ENCODE measurements at places on chromosomes 3 and 15.

DNA sequence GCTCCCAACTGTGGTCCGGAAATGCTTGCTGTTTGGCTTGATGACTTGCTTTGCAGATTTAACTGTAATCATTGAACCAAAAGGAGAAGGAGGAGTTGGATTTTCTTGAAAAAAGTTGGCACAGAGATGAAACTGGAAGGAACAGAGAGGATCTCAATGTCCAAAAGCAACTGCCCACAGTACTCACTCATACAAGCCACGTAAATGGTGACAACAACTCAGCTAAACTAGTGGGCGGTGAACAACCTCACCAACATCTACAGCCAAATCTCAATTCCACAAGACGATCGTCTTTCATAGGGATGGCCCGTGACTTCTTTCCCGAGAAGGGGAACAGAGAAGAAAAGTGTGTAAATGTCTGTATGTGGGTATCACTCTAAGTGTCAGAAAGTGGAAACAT is 48.1 kb downstream of the MYO5C start:
- DNase-seq: no peak

DNA sequence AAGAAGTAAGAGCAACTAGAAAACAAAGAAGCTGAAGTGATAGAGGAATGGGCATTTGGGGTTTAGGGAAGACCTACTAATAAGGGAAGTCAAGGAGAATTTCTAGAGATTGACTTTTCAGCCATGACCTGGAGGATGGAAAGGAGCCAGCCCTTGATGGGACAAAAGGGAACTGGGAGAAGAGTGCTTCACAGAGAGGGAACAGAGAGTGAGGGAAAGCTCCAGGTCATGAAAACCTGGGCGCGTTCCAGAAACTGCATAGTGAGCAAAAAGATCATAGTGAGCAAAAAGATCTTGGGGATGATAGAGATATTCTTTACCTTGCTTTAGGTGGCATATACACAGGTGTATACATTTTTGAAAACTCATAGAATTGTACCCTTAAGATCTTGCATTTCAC is 143.1 kb upstream of the NUDT16 start:
- no peak for DNase-seq

- no peak for DNase-seq
Measured at GRCh38 chr3:54432975-54433374, 310.6 kb downstream of the CACNA2D3 start.

DNA sequence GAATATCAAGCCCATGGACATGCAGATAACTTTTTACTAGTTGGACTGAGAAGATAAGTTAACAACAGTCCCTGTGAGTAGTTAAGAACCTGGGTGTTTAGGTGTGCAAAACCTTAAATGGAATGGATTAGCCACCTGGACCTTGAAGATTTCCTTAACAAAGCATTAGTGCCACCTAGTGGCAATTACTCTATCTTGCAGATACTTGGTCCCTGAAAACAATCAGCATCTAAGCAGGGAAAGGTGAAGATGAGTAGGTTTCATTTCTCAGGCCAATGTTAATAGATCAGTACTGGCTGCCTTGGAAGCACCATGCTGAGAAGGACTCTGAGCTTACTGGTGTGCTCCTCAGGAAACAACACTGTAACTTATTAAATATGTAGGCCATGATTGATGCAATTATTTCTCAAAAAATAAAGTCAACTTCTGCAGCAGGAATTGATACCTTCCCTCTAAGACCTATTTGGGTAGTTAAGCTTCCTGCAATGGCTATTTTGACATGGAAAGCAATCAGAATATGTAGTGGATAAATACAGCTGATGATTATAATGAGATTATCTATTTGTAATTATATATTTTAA is 329.4 kb downstream of the TBC1D5 start:
- peak; percentile 15 for DNase-seq

DNA sequence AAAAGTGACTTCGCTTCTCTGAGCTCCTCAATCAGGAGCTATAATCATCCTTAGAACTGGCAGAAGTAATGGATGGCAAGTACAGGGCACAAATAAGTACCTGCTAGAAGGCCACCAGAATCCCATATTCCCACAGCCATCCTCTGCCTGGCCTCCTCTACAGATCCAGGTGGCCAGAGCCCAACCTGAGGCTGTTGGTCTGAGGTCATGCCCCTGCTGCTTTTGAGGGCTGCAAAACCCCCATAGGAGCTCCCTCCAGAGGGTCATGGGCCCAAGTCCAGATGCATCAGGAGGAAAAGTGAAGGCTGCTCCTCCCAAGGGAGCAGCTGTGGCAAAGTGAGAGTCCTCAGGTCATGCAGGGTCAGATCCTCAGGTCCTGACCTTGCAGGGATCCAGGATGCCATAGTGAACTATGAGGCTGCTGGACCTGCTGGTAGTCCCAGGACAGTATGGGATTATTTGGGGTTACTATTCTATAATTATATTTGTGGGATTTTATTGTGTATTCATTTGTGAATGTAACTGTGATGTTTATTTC is 3.0 kb upstream of the PLCD1 start:
- no peak for DNase-seq

DNA sequence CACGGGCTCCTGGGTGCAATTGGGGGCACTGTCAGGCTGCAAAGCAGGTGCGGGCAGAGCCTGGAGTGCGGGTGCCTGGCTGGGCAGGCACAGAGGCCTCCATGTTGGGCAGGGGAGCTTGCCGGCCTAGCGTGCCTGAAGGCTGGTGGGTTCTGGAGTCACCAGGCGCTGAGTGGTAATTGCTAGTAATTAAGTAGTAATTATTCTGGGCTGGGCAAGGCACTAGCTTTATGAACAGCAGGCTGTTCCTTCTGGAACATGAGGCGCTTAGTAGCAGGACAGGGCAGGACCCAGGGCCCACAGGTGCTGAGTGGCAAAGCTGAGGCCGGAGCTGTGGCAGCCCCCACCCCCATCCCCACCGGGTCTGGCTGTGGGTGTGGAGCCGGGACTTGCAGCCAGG is 25.3 kb downstream of the PLXNA1 start:
- DNase-seq: no peak

DNA sequence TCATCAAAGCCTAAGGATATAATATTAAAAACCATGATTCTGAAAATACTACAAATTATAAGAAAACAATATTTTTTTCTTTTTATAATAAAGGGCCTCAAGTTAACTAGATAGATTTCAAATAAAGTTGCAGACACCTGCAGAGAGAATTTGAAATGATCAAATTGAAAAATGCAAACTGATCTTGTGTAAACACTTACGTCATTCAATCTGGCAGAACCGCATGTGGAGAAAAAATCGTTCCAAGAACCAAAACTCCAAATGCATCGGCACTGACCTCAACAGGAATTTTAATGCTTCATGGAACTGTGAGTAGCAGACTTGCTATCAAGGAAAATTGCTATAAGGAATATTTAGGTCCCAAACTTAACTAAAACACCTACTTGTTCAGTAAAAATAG is 17.2 kb downstream of the CPA3 start:
- DNase-seq: no peak

DNA sequence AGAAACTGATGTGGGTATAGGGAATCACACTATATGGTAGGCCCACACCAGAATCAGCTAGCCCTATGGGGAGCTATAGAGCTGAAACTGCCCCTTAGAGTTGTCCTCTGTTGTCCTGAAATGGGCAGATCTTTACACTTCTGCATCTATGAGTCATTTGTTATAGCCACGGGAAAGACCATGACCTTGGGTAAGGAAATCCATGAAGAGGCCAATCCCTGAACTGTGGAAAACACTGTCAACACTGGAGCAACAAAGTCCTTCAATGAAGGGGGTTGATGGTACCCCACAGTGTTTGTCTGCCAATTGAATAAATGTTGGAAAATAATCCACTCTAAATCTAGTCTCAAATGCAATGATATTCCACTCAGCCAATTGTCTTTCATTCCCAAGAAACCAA is 5.2 kb upstream of the CD200R1 start:
- no peak for DNase-seq

DNA sequence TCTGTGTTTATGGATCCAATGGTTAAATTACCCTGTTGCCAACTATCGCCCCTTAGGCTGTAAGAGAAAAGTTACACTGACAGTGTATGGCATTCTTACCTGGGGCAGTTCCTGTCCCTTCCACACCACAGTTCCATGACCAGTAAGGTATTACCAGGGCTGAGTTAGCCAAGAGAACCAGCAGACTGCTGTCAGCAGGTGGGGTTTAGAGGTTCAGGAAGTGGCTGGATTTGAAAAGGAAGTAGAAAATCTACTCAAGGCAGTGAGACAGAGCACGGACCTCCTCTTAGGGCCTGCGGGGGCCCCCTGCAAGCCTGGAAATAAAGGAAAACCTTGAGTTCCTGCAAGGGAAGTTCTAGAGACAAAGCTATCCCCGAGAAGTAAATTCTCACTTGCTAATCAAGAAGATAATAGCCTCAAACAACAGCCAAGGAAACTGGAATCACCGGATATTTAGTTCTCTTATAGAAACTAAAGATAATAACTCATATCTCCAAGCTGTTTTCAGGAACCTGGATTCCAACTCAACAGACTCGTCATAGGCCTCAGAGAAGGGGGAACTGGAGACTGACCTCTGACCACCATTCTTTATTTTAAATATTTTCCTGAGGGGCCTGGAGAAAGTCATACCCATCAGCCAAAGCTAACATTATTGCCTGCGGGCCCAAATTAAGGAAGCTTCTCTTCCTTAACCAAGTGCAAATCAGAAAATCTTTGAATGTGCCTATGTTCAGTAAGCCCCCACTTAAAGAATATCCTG is 161.7 kb downstream of the ANXA2 start:
- no peak for DNase-seq

- DNase-seq: no peak
Measured at GRCh38 chr3:188695241-188695640, 476.5 kb upstream of the TPRG1 start.

GRCh38 chr15:81133782-81134461 is at the start of gene CFAP161:
CFAP161 (plus strand) TSS chr15:81134270; CDS start chr15:81134330, 60 bp downstream.
- peak; percentile 21 for DNase-seq

DNA sequence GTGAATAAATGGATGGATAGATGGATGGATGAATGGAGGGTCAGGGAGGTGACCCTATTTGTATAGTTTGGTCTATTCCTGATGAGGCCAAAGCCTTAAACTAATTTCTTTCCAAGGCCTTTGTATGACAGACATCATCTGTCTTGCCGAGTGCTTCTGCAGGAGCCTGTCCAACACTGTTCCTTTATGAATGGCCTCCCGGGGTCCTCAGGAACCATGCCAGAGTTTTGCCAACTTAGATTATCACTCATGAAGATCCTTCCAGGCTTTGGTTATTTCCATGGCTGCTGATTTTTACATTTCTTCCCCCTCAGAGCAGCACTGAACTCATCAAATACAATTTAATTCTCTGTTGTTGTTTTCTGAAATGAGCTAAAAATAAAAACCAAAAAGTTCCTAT is 133.0 kb upstream of the SOX2 start:
- DNase-seq: no peak

- DNase-seq: no peak
Measured at GRCh38 chr15:37133602-37134001, 33.3 kb upstream of the MEIS2 start.

GRCh38 chr15:72196409-72197040 is 1.1 kb downstream of the GRAMD2A start:
- DNase-seq: peak; percentile 32

- DNase-seq: peak; percentile 98
Measured at GRCh38 chr15:71294911-71295602, 179.8 kb downstream of the THSD4 start.

DNA sequence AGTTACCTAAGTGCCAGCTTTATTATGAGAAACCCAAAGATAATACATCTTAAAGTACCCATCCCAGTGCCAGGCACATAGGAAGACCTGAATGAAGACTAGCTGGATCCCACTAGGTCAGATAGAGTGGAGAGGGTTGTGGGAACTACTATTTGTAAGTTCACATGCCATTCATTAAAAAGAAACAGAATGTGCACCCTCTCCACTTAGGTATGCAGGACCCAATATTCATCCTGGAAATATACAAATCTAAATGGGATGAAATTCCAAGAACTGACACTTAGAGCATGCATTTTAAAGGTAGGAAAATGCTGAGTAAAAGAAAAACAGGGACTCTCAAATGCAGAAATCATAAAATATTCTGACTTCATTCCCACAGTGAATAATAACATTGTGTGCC is 14.3 kb downstream of the EOGT start:
- DNase-seq: no peak

DNA sequence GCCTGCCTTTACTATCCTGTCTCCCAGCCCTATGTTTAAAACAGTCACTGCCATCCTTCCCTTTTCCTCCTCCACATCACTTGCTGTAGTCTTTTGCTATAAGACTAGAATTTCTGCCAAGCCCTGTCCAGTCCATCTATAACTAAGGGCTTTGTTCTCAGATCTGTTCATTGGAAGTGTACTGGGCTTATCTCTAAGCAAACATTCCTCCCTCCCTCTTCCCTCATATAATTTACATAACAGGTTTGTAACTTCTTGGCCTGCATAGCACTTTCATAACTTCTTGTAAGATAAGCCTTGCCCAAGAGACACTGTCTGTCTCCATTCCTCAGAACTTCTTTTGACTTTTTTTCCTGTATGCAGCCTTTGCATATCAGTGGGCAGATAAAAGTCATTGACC is 16.7 kb downstream of the TPRG1 start:
- peak; percentile 95 for DNase-seq

DNA sequence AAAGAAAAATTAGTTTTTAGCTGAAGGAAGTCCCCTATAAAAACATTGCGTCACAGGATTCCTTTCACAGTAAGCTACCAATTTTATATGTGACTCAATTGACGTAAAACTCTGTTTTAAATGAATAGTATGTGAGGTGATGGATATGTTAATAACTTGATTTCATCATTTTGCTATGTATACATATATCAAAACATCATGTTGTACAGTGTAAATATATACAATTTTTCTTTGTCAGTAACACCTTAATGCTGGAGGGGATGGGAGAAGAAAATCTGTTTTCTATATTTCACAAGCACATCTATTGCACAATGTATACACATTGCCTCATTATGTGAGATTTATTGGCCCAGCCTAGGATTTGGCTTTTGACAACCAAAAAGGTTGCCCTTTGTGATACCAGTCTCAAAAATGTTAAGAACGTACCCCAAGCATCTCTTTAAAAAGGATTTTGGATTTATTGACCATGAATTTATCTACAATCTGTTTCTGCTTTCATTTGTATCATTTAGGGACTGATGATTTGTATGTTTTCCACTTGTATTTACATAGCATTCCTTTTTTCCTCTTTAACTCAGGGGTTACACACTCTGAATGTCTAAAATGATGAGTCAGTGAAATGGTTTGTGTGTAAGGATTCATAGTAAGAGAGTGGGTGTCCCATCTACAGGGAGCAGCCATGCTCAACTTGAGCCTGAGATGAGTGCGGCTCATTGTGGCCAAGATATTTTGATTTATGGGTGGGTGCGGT is 62.6 kb downstream of the CRTC3 start:
- peak; percentile 79 for DNase-seq

GRCh38 chr3:45746165-45746776 is 50.1 kb downstream of the SLC6A20 start:
- no peak for DNase-seq

GRCh38 chr15:59180945-59181600 is 25.6 kb upstream of the LDHAL6B start:
- peak; percentile 94 for DNase-seq

- no peak for DNase-seq
Measured at GRCh38 chr3:99503350-99503749, 135.0 kb upstream of the COL8A1 start.

GRCh38 chr3:188578576-188579363 is 424.8 kb downstream of the LPP start:
- no peak for DNase-seq

Data from NCI-H226 (cell line).